ENCODE measurements at places on chromosomes 12 and 14. TPM values are rescaled to one million over a fixed set of nuclear protein-coding genes. Genes with fewer than 3 reads are reported as not detected.
A peak's percentile ranks its signal among the peaks of the same experiment; 100 is the strongest.

GRCh38 chr14:85604714-85605113 lies 74.8 kb downstream of the FLRT2 start:
- H3K4me3 ChIP-seq: no peak overlapping the region
- H3K36me3 ChIP-seq: no peaks in the 10 kb centered on the region
- no peaks in the 10 kb centered on the region for H3K4me1 ChIP-seq
- H3K27me3 ChIP-seq: no peaks in the 10 kb centered on the region
- DNase-seq: no peak
- no peak overlapping the region for H3K27ac ChIP-seq

DNA sequence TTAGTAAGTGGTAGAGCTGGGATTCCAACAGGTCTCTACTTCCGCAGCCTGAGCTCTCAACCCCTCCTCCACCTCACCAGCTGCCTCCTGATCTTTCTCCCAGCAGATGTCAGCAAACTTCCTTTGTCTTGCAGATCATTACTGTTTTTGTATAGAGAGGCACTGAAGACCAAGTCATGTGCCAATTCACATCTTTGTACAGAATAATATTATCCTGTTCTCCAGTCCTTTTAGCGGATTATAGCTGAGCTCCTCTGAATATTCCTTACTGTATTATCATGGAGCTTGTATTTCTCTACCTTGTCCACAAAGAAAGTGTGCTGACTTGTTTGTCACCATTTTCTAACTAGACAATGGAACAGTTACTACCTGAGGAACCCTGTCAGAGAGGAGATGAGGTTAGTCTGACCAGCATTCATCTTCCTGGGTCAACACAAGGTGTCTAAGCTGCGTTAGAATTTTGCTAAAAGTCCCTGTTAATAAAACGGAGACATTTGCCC lies 142.3 kb upstream of the ARHGAP5 start:
- H3K27ac ChIP-seq: no peak overlapping the region
- H3K36me3 ChIP-seq: no peaks in the 10 kb centered on the region
- peak; percentile 58 for DNase-seq
- H3K4me3 ChIP-seq: no peak overlapping the region
- H3K4me1 ChIP-seq: peaks cover 30% of the 10 kb centered on the region

- no peaks in the 10 kb centered on the region for H3K27me3 ChIP-seq
- DNase-seq: no peak
- no peak overlapping the region for H3K4me3 ChIP-seq
- peaks cover 4% of the 10 kb centered on the region for H3K36me3 ChIP-seq
- no peak overlapping the region for H3K27ac ChIP-seq
Observed at GRCh38 chr12:7096979-7097378, 4.7 kb upstream of the C1R start.

- H3K27ac ChIP-seq: no peak overlapping the region
- no peaks in the 10 kb centered on the region for H3K27me3 ChIP-seq
- no peaks in the 10 kb centered on the region for H3K36me3 ChIP-seq
Observed at GRCh38 chr14:58477653-58478052, 50.1 kb downstream of the KIAA0586 start.

GRCh38 chr12:99281277-99281676 lies 366.3 kb upstream of the GARIN6 start:
- H3K27me3 ChIP-seq: no peaks in the 10 kb centered on the region
- H3K27ac ChIP-seq: no peak overlapping the region
- no peak for DNase-seq
- H3K36me3 ChIP-seq: no peaks in the 10 kb centered on the region
- no peak overlapping the region for H3K4me3 ChIP-seq

- H3K4me1 ChIP-seq: no peaks in the 10 kb centered on the region
- H3K27me3 ChIP-seq: no peaks in the 10 kb centered on the region
- H3K36me3 ChIP-seq: no peaks in the 10 kb centered on the region
Observed at GRCh38 chr14:69750495-69750894, 16.4 kb upstream of the SRSF5 start.

DNA sequence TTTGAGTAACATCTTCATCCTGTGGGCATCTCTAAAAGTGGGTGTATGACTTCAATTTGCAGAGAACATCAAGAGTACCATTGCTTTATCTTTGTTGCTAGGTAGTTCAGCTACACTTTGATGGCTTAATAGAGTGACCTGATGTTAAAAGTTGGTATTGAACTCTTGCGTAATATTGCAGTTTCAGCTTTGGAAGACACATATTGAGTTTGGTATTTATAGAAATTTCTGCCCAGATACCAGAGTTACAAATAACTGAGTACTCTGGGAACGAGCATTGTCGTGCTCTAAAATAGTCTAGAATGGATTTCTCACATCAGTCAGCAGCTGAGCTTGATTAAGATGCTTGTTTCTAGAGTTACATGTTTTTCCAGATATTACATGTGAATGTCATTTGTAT lies 24.8 kb upstream of the AKAP5 start:
- peaks cover 38% of the 10 kb centered on the region for H3K36me3 ChIP-seq
- no peak overlapping the region for H3K4me3 ChIP-seq
- H3K27me3 ChIP-seq: no peaks in the 10 kb centered on the region
- peaks cover 36% of the 10 kb centered on the region for H3K4me1 ChIP-seq

- no peaks in the 10 kb centered on the region for H3K27me3 ChIP-seq
- H3K36me3 ChIP-seq: no peaks in the 10 kb centered on the region
- no peaks in the 10 kb centered on the region for H3K4me1 ChIP-seq
Observed at GRCh38 chr12:46043972-46044520, 53.7 kb upstream of the SCAF11 start.

- H3K36me3 ChIP-seq: no peaks in the 10 kb centered on the region
- H3K4me1 ChIP-seq: peaks cover 6% of the 10 kb centered on the region
- no peak overlapping the region for H3K4me3 ChIP-seq
Observed at GRCh38 chr14:71625175-71625574, 307.1 kb upstream of the RGS6 start.

DNA sequence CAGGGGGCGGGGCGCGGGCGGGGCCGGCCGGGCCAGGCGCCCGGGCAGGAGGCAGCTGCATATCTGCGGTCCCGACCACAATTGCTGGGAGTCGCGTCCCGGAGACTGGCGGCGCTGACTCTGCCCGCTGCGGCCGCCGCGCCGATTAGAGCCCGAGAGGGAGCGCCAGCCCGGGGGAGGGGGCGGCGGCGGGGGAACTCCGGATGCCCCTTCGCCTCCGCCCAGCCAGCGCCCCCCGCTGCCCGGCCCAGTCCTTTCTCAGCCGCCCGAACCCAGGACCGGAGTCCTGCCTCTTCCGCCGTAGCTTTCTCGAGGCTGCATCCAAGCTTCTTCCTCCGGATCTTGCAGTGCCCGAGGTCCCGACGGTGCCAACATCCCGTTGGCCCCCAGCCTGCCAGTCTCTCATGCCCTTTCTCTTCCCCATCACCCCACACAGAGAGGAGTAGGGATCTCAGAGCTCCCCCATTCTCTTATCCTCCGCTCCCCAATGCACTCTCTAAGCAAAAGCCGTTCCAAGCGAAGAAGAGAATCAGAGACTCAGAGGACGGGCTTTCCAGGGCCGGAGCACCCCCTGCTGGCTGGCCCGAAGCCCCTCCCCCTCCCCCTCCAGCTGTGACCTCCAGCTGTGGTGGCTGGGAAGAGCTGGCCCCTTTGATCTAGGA lies 8.8 kb upstream of the SP7 start:
- H3K4me3 ChIP-seq: peak overlapping the region; percentile 54
- no peak for DNase-seq
- no peaks in the 10 kb centered on the region for H3K27me3 ChIP-seq

DNA sequence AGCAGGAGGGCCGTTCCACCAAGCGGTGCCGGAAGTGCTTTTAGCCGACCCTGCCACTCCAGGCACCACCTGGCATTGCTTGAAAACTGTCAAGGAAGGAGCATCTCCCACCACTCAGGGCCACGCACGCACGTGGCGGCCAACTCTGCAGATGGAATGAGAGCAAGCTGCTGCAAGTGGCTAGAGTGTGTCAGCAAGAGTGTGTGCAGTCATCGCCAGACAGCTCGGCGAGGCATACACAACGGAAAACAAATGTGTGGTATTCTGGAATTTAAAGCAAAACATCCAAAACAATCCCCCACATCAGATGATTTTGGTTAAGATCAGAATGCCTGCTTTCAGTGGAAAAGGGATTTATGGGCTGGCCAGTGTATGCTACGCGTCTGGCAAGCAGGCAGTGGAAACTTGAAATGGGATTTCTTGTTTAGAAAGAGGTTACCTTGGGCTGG lies 11.2 kb downstream of the CD9 start:
- H3K27me3 ChIP-seq: no peaks in the 10 kb centered on the region
- no peak overlapping the region for H3K27ac ChIP-seq
- H3K4me3 ChIP-seq: no peak overlapping the region
- no peak for DNase-seq

DNA sequence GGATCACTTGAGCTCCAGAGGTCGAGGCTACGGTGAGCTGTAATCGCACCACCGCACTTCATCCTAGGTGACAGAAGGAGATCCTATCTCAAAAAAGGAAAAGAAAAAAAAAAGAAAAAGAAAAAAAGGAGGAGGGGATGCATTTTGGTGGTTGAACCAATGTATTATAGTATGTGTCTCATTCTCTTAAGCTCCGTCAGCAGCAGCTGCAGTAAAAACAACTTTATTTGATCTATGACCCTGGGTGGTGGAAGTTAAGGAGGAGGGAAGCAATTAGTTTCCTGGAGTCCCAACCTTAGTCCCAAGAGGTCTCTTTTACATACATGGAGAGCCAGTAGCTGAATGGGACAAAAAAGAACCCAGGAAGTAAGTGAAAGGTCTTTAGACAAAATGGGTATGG lies 26.8 kb upstream of the APOF start:
- no peak overlapping the region for H3K27ac ChIP-seq
- no peak overlapping the region for H3K4me3 ChIP-seq
- H3K27me3 ChIP-seq: no peaks in the 10 kb centered on the region
- peaks cover 16% of the 10 kb centered on the region for H3K4me1 ChIP-seq
- DNase-seq: no peak

- no peak overlapping the region for H3K27ac ChIP-seq
- no peaks in the 10 kb centered on the region for H3K4me1 ChIP-seq
- no peak for DNase-seq
- no peak overlapping the region for H3K4me3 ChIP-seq
- H3K27me3 ChIP-seq: peaks cover 6% of the 10 kb centered on the region
Observed at GRCh38 chr12:29610473-29611170, 113.1 kb upstream of the OVCH1 start.

- no peak for DNase-seq
- H3K27me3 ChIP-seq: no peaks in the 10 kb centered on the region
- no peak overlapping the region for H3K27ac ChIP-seq
- H3K36me3 ChIP-seq: no peaks in the 10 kb centered on the region
- H3K4me1 ChIP-seq: no peaks in the 10 kb centered on the region
Observed at GRCh38 chr12:40469736-40470135, 222.5 kb upstream of the CNTN1 start.

GRCh38 chr12:14410841-14411569 lies 45.5 kb downstream of the ATF7IP start:
- no peaks in the 10 kb centered on the region for H3K4me1 ChIP-seq
- no peak overlapping the region for H3K27ac ChIP-seq
- H3K4me3 ChIP-seq: no peak overlapping the region
- H3K36me3 ChIP-seq: no peaks in the 10 kb centered on the region

The RPGRIP1 gene
- total RNA-seq: not detected

The CFAP251 gene
- total RNA-seq: 2.6 TPM

The CMA1 gene
- total RNA-seq: not detected

The L2HGDH gene
- total RNA-seq: 16.9 TPM

The BATF gene
- 0.69 TPM for total RNA-seq

The CPSF2 gene
- 77.0 TPM for total RNA-seq

The PTPN21 gene
- 7.6 TPM for total RNA-seq

The RIMBP2 gene
- total RNA-seq: not detected

The PPHLN1 gene
- total RNA-seq: 57.4 TPM

Measured in HCT116 (cell line).